ENCODE measurements at places on chromosomes 7 and 10.

GRCh38 chr10:97292862-97293198 is 393 bp upstream of the ARHGAP19 start:
- DNase-seq, result no peak

GRCh38 chr10:73590881-73591799 is at the start of gene USP54:
USP54 (minus strand) TSS chr10:73591342; CDS start chr10:73575658, 15,684 bp downstream.
- no peak for DNase-seq

GRCh38 chr10:80466724-80467326 is 12.7 kb downstream of the TSPAN14 start:
- DNase-seq, result no peak

DNA sequence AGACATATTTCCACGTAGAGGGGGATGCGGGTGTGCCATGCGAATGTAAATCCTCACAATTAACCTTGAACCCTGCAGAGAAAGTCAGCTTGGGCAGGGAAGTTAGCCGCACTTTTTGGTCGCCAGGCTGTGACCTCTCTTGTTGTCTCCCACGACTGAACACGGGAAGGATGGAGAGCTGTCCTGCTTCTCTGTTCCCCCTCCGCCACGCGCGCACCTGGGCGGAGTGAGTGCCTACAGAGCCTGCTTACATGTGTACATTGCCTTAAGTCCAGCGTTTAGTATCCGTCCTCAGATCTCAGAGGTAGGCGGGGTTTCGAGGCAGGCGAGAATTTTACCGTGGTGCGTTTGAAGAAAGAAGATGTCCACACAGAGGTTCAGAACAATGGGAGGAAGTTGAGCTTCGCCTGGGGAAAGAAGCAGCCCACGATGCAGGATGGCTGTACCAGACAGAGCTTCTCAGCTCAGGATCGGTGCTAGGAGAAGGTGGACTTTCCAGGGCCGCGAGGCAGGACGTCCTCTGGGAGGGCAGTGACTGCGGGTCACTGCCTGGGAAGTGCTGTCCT is 482 bp upstream of the ERCC6 start:
- no peak for DNase-seq

Measured in stimulated activated CD8-positive, alpha-beta memory T cell treated with anti-CD3 and anti-CD28 coated beads, Interleukin-15, amount 100 ng/mL, for 24 hours (primary cell).